ENCODE measurements at places on chromosomes 3 and 15.
A peak's percentile ranks its signal among the peaks of the same experiment; 100 is the strongest.

DNA sequence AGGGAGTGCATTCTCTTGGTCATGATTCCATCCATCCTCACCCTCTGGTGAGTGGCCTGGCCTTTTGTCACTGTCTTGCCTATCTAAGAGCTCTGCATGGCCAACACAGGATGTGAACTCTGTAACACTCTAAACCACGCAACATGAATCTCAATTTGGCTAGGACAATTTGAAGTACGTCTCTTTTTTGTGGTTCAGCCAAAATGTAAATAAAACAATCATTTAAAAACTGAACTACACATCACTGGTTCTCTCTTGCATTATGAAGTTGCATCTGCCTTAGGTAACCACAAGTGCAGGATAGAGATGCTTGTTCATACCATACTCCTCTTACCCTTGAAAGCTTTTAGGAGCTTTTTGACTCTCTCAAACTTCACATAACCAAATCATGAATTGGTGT is 27.3 kb downstream of the CCR3 start:
- no peak for DNase-seq

- DNase-seq = no peak
These were observed 45.4 kb downstream of the EFHB start for GRCh38 chr3:19888428-19889152.

DNA sequence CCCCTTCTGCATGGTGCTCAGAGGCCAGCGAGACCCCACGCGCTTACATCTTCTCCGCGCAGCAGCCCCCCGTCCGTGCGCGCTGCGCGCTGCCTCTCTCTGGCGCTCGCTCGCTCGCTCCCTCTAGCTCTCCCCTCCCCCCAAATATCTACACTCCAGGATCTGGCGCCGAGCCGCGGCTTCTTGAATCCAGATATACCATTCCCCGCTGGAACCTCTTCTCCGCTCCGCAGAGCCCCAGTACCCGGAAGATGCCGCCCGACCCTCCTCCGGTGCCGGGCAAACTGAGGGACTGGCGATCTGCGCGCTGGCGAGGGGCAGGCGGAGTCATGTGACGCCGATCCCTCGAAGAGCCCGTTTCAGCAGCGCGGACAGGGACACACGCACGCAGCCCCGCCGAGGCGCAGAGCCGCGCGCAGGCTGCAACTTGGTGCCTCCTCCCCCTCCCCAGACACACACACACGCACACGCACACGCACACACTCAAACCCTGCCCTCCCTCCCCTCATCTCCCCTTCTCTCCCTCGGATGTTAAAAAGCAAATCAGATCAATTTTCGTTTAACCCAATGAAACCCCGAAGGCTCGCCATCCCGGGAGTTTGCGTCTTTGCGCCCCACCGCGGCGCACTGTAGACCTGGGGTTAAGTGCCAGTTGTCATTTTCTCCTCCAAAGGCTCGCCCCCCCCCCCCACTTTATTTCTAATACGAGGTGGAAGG is at the start of gene RASGRF1:
Gene RASGRF1, minus strand, starts transcription at position 294 of the 717 bp plus-strand sequence. Its CDS starts 282 bp downstream, at position 12.
- no peak for DNase-seq

DNA sequence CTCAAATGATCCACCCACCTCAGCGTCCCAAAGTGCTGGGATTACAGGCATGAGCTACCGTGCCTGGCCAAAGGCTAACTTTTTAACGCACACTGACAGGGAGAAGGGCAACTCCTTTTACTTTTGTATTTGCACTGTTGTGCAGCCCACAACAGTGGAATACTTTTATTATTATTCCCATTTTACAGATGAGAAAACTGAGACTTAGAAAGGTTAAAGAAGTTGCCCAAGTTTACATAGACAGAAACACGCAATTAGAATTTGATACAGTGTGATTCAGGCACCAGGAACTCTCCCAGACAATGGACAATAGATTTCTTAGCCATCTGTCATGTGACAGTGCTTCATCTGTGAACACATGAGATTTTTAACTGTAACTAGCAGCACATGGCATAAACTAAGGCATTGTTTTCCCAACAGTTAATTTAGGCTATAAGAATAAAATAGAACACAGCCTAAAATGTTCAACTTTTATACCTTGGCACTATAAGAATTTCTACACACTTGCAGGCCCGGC is 18.8 kb downstream of the STAG1 start:
- DNase-seq = no peak

GRCh38 chr3:40504636-40505430 is 1.0 kb upstream of the ZNF620 start:
- DNase-seq = no peak

DNA sequence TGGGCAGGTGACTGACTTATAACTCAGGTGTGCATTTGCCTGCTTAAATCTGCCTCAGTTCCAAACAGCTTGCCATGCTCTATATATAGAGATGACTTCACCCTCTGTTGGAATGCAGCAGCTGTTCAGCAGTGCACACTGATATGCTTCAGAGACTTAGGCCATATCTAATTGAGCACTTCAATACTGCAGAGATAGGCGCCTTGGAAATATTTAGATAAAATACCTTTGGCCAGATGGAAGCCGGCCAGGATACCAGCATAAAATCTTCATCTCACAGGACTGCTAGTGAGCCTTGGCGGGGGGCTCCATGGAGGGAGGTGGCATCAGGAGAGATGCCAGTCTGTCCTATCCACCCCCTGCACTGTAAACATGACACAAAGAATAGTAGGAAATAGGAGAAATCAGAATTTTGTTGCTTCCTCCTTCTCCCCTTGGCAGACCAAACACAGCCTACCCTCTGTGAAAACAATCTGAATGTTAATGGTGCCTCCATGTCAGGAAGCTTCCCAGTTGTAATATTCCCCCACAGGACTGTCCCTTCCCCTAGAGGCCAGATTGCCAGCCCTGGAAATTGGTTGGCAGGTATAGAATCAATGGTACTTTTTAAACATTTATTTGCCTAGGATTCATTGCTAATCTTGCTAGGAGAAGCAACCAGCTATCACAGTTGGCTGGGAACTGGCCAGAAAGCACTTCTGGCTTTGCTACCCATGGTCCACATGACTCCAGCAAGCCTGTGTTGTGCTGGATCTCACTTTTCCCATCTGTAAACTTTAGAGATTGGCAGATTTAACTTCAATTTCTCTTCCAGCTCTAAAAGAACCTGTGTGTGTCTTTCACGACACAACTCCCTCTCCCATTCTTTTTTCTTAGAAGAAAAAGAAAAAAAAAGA is 215.5 kb upstream of the KCNMB2 start:
- no peak for DNase-seq

- DNase-seq = no peak
These were observed 365.7 kb downstream of the GABRG3 start for GRCh38 chr15:27336676-27337075.

- DNase-seq = no peak
These were observed 132.9 kb downstream of the TPRG1 start for GRCh38 chr3:189304465-189305351.

DNA sequence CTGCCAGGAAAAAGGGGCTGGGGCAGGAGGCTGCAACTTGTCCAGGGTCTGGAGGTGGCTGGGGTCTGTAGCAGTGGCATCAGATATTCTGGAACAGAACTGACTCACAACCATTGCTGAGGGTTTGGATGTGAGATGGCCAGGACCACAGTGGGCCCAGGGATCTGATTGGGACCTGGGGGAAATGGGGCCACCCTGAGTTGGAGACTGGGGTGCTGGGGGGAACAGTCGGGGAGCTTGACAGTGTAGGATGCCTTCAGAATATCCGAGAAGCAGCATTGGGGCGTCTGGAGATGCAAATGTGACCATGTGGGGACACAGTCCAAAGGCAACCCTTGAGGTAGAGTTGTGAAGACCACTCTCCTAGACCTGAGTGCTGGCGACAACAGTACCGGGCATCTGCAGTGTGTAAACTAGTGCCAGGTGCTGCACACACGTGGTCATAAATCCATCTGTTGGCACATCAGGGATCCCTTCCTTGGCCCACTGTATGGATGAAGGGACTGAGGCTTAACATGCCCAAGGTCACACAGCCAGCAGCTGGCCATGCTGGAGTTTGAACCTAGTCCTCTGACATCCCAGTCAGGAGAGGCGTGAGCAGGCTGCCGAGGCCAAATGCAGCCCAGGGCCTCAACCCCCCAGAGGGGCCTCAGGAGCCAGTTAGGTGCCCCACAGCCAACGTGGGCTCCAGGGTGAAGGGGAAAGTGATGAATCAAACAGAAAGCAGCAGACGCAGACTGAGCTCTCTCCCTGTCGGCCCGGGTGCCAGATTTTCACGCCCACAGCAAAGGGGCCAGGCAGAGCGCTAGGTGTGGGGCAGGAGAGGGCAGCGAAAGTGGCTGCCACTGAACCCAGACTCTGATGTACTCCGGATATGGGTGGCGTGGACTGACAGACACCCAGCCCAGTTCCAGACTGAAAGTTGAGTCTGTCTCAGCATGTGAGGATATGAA is 18.8 kb downstream of the HEMK1 start:
- DNase-seq = peak; percentile 82

GRCh38 chr3:26559227-26559626 is 63.3 kb upstream of the LRRC3B start:
- DNase-seq = no peak

DNA sequence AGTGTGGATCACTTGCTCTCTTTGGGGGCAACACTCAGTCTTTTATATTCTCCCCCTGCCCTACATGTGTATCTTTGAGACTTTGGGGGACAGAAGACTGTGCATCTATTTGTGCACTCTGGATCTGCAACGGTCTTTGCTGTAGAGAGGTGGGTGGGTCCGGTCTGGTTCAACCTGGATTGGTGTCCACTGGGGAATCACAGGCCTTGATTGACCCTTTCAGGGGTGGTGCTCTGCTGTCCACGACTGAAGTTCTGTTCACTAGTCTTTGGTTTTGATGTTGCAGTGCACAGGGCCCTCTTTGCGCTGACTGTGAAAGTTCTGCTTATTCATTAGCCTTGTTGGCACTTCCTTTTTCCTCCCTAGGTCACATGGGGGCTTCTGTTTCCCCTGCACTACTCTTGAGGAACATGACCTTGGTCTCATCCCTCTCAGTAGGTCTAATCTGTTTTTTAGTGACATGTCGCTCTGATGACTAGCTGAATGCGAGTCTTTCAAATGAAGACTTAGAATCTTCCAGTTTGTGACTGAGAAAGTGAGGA is 284.2 kb downstream of the SV2B start:
- DNase-seq = no peak

DNA sequence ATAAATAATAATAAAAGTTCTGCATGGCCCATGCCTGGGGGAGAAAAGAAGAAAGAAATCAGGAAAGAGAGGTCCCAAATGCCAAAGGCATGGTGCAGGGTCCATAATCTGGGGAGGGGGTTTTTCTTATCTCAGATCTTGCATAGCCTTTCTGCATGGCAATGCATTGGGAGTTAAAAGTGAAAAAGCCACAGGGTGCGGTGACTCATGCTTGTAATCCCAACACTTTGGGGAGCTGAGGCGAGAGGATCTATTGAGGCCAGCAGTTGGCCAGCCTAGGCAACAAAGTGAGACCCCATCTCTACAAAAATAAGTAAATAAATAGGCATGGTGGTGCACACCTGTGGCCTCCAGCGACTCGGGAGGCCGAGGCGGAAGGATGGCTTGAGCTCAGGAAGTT is 76.8 kb upstream of the GATA2 start:
- DNase-seq = no peak

GRCh38 chr3:78322780-78323179 is 1282.9 kb downstream of the ROBO2 start:
- DNase-seq = no peak

- no peak for DNase-seq
These were observed 35.8 kb downstream of the ISG20 start for GRCh38 chr15:88674661-88675060.

DNA sequence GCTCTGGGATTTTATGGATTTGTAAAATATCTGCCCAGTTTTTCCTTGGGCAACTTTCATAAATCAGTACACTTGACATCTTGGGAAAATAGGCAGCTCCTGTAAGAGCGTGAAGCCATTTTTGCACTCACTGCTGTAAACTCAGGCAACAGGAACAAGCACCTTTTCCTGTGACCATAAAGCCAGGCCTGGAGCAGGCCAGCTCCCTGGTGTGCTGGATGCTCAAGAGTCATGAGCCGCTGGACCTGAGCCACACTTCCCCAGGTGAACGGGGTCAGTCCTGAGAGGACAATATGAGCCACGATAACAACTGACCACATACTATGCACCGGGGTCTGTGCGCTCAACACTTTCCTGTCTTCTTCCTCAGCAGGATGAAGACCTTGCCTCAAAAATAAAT is 158.2 kb downstream of the NUP210 start:
- DNase-seq = no peak

DNA sequence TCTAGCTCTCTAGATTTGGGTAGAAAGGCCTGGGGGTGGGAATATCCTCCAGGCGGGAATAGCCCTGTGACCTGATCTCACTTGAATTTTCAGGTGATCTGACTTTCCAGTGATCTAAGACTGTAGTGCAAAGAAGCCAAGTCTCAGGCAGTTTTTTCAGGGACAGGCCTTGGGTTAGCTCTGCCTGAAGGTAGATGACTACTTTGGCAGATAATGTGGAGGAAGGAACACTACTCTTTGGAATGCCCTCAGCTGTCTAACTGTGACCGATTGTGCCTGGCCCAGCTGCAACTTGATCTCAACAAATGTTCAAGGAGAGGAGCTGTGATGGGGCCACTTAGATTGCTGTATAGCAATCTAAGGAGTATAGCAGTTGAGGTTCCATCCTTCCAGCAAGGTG is 193.7 kb downstream of the TCF12 start:
- DNase-seq = no peak

GRCh38 chr3:71873093-71873611 is 88.2 kb upstream of the PROK2 start:
- DNase-seq = no peak

GRCh38 chr3:25448750-25449692 is 21.0 kb downstream of the RARB start:
- DNase-seq = no peak

DNA sequence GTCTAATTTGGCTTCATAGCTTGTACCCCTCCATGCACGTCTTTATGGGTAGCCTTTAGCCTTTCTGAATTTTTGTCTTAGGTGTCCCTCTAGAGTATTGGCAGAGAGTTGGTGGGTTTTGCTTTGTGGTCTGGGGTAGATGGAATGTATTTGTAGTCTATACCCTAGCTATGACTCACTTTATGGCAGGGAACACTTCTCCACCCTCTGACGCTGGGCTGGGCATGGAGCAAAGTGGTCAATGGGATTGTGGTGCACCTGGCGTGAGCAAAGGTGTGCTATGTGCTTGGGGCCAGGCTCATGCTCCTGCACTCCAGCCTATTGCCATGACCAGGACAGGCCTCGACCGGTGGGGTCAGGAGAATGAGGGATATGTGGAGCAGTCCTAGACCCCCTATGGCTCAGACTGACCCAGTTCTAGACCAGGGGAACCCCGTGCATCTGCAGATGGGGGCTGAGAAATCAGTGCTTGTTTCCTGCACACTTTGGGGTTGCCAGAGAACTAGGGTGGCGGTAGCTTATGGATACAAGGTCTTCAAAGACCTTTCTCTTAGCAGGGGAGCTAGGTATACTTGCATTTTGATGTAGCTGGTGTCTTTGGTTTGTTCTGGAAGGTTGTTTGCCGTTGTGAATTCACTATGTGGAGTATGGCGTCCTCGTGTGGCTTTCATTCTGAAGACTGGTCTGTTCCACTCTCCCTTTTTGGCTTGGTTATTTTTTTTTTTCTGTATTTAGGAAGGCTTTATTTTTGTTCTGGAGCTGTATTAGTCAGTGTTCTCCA is 49.4 kb upstream of the RPL32 start:
- no peak for DNase-seq

All from stimulated activated CD8-positive, alpha-beta memory T cell treated with anti-CD3 and anti-CD28 coated beads, Interleukin-4, amount 100 ng/mL, for 24 hours (primary cell).